Natural killer cell (primary cell): ENCODE measurements at places on chromosomes 6 and 20. TPM values are rescaled to one million over a fixed set of nuclear protein-coding genes. Genes with fewer than 3 reads are reported as not detected.

The PTCHD4 gene
- total RNA-seq = not detected

The SAMD3 gene
- total RNA-seq = 322 TPM

The ELOVL4 gene
- total RNA-seq = not detected

- no peak overlapping the region for H3K4me3 ChIP-seq
- no peaks in the 10 kb centered on the region for H3K36me3 ChIP-seq
- peak; percentile 66 for DNase-seq
- H3K27ac ChIP-seq = no peak overlapping the region
- H3K4me1 ChIP-seq = peaks cover 20% of the 10 kb centered on the region
Measured at GRCh38 chr20:43840382-43841070, 74.1 kb upstream of the TOX2 start.

DNA sequence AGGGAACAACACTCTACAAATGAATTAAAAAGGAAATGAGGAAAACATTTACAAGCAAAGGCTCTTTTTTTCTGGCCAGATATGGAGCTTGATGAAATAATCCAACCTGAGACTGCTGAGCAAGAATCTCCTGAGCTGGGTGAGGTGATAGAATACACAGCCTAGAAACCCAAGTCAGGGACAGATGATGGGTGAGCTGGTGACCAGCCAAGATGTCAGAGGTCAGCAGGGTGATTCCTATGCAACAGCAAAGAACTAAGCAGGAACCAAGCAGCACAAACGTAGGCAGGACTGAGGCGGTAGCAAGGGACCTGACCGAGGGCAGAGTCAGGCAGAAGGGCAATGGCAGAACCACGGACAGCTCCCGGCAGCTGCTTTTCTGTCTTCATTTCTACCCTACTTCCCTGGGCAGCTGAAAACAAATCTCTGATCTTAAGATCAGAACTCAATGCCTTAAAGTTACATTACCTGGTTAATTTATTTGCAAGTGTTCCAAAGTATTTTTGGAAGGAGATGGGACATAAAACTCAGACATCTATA is 75.1 kb downstream of the CDC40 start:
- DNase-seq = no peak
- H3K4me3 ChIP-seq = no peak overlapping the region
- no peak overlapping the region for H3K27ac ChIP-seq
- H3K27me3 ChIP-seq = no peaks in the 10 kb centered on the region
- no peaks in the 10 kb centered on the region for H3K4me1 ChIP-seq

- peaks cover 93% of the 10 kb centered on the region for H3K36me3 ChIP-seq
- no peak for DNase-seq
- H3K4me1 ChIP-seq = peaks cover 24% of the 10 kb centered on the region
- H3K27me3 ChIP-seq = no peaks in the 10 kb centered on the region
Measured at GRCh38 chr20:35724321-35725230, 17.5 kb downstream of the RBM39 start.

GRCh38 chr6:148027201-148027600 is 315.4 kb upstream of the SASH1 start:
- DNase-seq = no peak
- no peak overlapping the region for H3K27ac ChIP-seq
- H3K4me1 ChIP-seq = no peaks in the 10 kb centered on the region
- H3K27me3 ChIP-seq = no peaks in the 10 kb centered on the region
- no peak overlapping the region for H3K4me3 ChIP-seq

- H3K36me3 ChIP-seq = no peaks in the 10 kb centered on the region
- peak; percentile 52 for DNase-seq
- peak overlapping the region; percentile 28 for H3K4me3 ChIP-seq
Measured at GRCh38 chr6:63598049-63599036, 26.1 kb downstream of the LOC128125822 start.

DNA sequence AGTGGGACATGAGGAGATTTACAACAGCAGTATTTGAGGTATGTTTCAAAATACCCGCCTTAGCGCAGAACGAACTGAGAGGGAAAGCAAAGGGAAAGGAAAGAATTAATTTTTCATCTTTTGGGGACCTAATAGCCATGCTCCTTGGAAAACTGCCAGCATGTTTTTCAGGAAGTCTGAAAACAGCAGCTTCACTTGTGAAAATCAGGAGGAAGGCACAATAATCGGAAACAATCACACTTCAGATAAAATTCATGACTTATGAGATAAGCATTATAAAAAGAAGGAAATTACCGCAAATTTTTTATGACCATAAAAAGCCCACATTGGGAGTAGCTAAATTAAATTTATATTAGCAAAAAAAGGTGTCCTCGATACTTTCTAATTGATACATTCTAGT is 541.1 kb downstream of the HAO1 start:
- H3K4me1 ChIP-seq = no peaks in the 10 kb centered on the region
- no peak overlapping the region for H3K27ac ChIP-seq
- no peaks in the 10 kb centered on the region for H3K36me3 ChIP-seq
- no peak for DNase-seq
- no peak overlapping the region for H3K4me3 ChIP-seq
- no peaks in the 10 kb centered on the region for H3K27me3 ChIP-seq

The LSM2 gene
- total RNA-seq = 34.9 TPM

The RSPO4 gene
- 0.53 TPM for total RNA-seq

DNA sequence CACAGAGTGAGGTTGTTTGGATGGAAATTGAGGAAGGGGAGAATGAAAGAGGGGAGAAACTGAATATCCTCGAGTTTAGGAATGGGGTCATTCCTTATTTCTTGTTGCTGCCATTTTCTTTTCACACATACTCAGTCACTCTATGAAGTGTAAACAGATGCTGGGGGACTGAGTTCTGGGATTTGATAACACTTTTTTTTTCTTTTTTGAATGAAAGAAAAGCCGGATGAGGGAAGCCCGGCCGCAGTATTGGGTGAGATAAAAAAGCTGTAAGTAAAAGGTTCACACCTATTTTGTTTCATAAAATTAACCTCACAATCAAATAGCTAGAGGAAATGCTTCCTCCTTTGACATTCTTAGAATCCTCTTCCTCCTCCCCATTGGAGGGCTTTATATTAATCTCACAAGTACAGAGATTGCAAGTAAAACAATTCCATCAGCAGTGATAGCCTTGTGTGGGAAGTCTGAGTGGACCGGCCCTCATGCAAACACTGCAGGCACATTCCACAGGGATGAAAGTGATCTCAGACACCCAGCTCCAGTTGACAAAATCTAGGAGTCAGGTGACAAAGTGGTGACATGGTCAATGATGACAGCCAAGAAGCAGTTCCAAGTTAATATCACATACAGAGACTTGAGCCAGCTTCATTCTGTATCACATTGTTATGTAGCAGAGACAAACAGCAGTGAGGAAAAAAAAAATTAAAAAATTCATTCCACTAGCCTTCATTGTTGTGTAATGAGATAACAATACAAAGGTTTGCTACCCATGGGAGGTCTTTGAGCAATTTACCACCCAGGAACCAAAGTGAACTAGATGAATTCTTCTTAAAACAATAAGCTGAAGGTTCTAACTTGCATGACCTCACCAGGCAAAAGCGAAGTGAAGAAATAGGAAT is 391.1 kb upstream of the HSF2 start:
- no peak overlapping the region for H3K27ac ChIP-seq
- no peaks in the 10 kb centered on the region for H3K4me1 ChIP-seq
- H3K27me3 ChIP-seq = no peaks in the 10 kb centered on the region
- no peaks in the 10 kb centered on the region for H3K36me3 ChIP-seq
- DNase-seq = no peak
- no peak overlapping the region for H3K4me3 ChIP-seq

The ADGRB3 gene
- not detected for total RNA-seq

DNA sequence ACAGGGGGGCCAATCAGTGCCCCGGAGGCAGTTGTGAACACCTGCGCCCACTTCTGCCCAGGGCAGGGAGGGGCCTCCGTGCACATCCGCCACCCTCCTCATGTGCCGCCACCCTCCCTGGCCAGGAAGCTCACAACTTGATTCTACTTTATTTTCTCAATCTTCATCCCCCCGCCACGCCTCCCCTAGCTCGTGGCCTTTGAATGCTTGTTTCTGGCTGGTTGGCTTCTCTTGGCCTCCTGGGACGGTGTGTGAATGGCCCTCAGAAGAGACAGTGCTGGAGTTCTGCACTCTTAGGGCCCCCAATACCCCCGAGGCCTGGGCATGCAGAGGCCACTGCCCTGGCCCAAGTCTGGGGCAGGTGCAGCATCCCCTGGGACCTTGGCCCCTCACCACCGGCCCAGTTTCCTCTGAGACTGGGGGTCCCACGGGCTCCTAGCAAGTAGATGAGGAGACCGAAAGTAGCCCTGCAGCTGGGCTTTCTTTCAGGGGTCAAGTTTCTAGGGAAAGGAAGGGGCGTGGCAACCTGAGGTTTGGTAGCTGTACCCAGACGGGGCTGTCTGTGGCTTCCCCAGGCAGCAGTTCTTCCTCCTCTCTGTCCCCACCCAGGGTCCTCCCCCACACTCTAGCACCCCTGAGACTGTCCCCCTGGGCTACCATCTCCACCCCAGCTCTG is 1.3 kb downstream of the RGS19 start:
- H3K4me3 ChIP-seq = peak overlapping the region; percentile 75
- peak overlapping the region; percentile 69 for H3K27ac ChIP-seq
- H3K36me3 ChIP-seq = peaks cover 29% of the 10 kb centered on the region
- DNase-seq = peak; percentile 83
- no peaks in the 10 kb centered on the region for H3K27me3 ChIP-seq

The YTHDF1 gene
- 39.1 TPM for total RNA-seq

DNA sequence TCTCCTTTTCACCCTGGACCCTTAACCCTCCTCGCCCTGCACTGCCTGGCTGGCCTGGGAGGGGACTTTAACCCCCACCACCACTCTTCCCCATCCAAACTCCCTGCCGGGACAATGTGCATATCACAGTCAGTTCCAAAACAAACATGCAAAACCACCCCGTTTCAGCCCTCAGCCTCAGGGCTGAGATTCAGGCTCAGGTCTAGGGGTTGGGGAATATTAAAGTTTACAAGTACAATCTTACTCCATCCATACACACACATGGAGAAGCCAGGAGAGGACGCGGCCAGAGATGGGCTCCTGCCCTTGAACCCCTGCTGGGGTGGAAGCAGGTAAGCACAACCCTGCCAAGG is 534 bp downstream of the KIAA1755 start:
- H3K27ac ChIP-seq = no peak overlapping the region
- no peaks in the 10 kb centered on the region for H3K4me1 ChIP-seq
- H3K4me3 ChIP-seq = no peak overlapping the region
- H3K36me3 ChIP-seq = no peaks in the 10 kb centered on the region

The SAMD10 gene
- total RNA-seq = 15.2 TPM

The RGS17 gene
- total RNA-seq = 0.45 TPM

GRCh38 chr6:128525406-128525805 is 5.0 kb upstream of the PTPRK start:
- H3K4me3 ChIP-seq = no peak overlapping the region
- H3K4me1 ChIP-seq = peaks cover 6% of the 10 kb centered on the region
- peaks cover 19% of the 10 kb centered on the region for H3K27me3 ChIP-seq
- no peak overlapping the region for H3K27ac ChIP-seq

The CASS4 gene
- total RNA-seq = 9.3 TPM

DNA sequence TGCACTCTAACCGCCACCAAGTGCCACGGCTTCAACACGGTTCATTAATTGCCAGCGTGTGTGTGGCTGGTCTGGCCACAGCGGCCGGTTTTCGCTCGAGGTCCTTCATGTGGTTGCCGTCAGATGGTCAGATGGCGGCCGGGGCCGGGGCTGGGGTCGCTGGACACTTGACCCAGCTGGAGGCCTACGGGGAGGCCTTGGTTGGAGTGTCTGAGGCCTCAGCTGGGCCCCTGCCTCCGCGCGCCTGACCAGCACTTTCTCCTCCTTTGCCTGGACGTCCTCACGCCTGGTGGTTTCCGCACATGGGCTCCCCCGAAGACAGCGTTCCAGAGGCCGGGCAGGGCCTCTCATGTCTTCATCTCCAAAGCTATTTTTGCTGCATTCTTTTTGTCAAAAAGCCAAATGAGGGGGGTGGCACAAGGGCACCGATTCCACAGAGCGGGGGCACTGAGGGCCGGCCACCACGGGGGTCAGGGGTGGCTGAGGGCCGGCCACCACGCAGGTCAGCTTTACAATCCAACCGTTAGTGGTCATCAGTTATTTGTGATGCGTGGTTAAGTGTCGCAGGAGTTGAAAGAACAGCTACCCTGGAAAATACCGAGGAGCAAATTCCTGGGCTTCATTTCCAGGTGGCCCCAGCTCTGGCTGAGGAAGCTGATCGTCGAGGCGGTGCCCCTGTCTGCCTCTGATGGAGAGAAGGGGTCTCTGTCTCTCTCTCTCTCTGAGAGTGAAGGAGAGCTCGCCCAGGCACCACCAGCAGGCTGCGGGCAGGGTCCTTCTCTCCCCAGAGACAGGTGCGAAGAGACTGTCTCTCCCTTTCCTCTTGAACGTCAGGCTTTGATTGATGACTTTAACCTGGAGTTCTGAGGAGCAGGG is 50.5 kb upstream of the FRMD1 start:
- peak; percentile 4 for DNase-seq
- H3K4me3 ChIP-seq = no peak overlapping the region
- H3K4me1 ChIP-seq = no peaks in the 10 kb centered on the region
- H3K27me3 ChIP-seq = no peaks in the 10 kb centered on the region

The ULBP3 gene
- total RNA-seq = 0.64 TPM
